NCI-H187 (cell line): ENCODE measurements at places on chromosomes 11 and 22.
A peak's percentile ranks its signal among the peaks of the same experiment; 100 is the strongest.

DNA sequence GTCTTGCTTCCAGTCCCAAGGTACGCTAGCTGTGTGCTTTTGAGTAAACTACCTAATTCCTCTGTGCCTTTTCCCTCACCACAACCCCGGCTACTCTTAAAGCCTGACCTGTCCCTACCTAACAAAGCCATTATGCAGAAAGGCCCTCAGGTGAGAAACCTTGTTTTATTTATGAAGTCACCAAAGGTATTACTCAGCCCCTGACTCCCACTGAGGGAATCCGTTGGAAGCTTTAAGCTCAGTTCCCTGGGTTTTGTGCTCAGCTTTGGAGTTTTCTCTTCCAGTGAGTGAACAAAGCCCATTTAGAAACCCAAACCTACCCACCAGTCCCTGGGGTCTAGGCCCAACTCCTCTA lies 90.9 kb downstream of the APIP start:
- no peak for DNase-seq

DNA sequence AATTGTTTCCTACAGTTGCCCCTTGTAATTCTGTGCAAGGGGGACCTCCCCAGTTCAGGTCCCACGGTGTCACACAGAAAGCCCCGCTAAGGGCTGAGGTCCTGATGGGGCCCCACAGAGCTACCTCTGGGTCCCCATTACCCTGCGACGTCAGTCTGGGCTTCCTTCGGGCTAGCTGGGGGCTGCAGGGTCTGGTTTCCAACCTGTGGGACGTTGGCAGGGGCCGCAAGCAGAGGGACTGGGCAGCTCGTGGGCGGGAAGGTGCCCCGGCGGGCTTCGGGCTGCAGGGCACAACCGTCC lies 698 bp downstream of the SLC37A4 start:
- DNase-seq, result no peak

DNA sequence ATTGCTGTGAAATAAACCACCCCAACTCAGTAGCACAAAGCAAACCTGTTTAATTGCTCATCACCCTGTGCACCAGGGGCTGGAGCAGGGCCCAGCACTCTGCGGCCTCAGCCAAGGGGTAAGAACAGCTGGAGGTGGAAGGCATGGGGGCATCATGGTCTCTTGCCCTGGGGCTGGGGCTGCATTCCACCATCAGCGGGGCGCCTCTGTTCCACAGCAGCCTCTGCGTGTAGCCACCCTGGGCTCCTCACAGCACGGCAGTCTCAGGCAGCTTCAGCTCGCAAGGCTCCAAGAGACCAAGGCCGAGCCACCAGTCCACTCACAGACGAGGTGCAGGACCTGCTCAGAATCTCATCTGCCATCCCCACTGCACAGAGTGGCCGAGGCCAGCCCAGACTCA lies 630.7 kb downstream of the TBC1D22A start:
- DNase-seq, result no peak

DNA sequence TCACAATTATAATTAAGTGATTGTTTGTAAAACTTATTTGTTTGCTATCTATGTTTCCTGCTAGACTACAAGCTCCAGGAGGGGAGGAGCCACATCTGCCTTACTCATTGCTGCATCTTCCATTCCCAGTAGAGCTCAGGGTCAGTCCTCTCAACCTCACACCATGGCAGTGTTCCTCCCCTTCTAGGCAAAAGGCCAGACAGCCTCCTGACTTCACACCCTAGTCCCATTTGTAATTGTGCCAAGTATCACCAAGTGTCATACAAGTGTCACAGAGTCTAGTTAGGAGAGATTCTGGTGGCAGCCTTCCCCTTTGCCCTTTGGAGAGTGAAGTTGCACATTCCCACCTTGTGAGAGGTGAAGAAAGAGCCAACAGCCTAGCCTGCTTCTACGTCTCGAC lies 490.4 kb downstream of the INSC start:
- no peak for DNase-seq

DNA sequence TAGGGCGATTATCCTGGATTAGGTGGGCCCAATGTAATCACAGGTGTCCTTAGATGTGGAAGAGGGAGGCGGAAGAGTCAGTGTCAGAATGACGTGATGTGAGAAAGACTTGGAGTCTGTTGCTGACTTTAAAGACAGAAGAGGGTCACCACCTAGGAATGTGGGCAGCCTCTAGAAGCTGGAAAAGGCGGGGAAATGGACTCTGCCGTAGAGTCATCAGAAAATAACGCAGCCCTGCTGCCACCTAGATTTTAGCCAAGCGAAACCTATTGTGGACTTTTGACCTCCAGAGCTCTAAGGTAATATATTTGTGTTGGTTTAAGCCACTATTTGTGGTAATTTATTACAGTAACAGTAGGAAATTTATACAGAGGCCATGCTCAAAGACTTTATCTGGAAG lies 4.8 kb downstream of the DDX10 start:
- no peak for DNase-seq

- DNase-seq, result no peak
Measured at GRCh38 chr11:6771926-6772893, at the start of gene OR2AG2. TSS of gene OR2AG2 (minus strand) at chr11:6771976. CDS start at chr11:6768957, 3,019 bp downstream.

GRCh38 chr22:19514831-19515565 lies 9.2 kb downstream of the CLDN5 start:
- peak; percentile 14 for DNase-seq

- no peak for DNase-seq
Measured at GRCh38 chr22:41254230-41254629, 13.5 kb upstream of the CHADL start.

- peak; percentile 53 for DNase-seq
Measured at GRCh38 chr11:73252577-73253191, 19.5 kb upstream of the P2RY6 start.

GRCh38 chr22:44730490-44731356 lies 21.7 kb upstream of the ARHGAP8 start:
- no peak for DNase-seq

DNA sequence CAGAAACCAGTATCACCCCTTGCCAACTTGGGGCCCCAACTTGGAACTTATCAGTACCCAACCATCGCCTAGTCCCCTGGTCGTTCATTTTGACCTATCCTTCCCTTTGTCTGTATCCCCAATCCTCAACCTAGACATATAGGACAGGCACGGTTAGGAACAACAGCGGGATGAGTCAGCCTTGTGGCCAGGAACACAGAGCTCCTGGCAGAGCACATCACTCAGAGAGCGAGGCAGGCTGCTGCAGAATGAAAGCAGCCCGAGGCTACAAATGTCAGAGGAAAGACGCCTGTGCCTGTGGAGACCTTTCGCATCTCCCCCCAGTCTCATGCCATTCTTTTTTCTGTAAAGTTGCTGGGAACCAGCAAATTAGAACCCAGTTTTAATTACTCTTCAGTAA lies 14.6 kb downstream of the DKK3 start:
- no peak for DNase-seq

GRCh38 chr11:20247591-20248007 lies 87.3 kb upstream of the DBX1 start:
- DNase-seq, result no peak

- DNase-seq, result no peak
Measured at GRCh38 chr22:30279046-30279788, 10.1 kb downstream of the CASTOR1 start.

GRCh38 chr11:96943970-96944369 lies 554.2 kb downstream of the JRKL start:
- DNase-seq, result no peak
